Epithelial cell of proximal tubule (primary cell): ENCODE measurements at places on chromosomes 5 and 9. TPM values are rescaled to one million over a fixed set of nuclear protein-coding genes. Genes with fewer than 3 reads are reported as not detected.

DNA sequence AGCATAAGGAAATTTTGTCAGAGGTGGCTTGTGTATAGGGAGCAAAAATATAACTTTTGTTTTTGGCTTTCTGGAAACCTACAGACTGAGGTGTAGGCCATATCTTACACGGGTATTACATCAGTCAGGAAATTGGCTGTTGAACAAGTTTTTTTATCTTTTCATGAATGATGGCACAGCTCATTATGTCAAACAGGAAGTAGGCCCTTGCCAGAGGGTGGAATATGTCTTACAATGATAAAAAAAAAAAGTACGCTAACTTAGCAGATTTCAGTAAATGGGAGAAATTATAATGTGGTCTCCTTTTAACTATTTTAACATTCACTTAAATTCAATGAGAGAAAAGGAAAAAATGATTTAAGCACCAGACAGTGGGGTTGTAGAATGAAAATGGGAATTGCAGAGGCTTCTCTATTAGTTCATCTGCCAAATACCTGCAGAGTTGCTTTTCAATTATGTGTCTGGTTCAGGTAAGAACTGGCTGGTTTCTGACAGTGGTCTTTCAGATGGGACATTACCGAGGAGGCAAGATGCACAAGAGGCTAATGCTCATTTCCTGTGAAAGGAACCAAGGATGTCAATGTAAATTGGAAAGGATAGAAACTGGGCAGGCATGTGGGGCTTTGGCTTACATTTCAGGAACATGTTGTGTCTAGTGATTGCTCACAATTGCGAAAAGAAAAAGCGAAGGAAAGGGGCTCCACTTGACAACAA is 169.9 kb downstream of the NNT start:
- DNase-seq = no peak

- DNase-seq = no peak
Measured at GRCh38 chr5:10502578-10502977, 60.9 kb downstream of the ROPN1L start.

GRCh38 chr5:153537207-153537606 is 46.7 kb downstream of the GRIA1 start:
- no peak for DNase-seq

- no peak for DNase-seq
Measured at GRCh38 chr9:132412089-132412488, 2.1 kb downstream of the CFAP77 start.

The ARID3C gene
- total RNA-seq = not detected in 2 replicates

The SVEP1 gene
- 0.29 and 0.35 TPM in 2 replicates for total RNA-seq

The NUTM2F gene
- total RNA-seq = not detected in 2 replicates
